ENCODE measurements at places on chromosomes 3 and 15.

DNA sequence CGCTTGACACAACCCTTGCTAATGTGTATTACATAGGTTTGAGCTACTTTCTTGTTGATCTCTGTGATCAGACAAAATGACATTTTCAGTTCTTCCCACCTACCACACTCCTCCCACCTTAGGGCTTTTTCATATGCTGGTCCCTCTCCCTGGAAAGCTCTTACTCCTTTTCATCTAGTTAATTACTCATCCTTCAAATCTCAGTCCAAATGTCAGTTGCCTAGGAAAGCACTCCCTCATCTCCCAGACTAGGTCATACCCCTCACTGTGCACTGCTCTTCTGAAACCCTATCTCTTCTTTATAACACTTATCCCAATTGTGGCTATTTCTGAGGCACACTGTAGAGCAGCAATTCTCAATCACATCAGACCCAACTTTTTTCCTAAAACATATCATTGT is 7.3 kb downstream of the ZNF106 start:
- DNase-seq: no peak

DNA sequence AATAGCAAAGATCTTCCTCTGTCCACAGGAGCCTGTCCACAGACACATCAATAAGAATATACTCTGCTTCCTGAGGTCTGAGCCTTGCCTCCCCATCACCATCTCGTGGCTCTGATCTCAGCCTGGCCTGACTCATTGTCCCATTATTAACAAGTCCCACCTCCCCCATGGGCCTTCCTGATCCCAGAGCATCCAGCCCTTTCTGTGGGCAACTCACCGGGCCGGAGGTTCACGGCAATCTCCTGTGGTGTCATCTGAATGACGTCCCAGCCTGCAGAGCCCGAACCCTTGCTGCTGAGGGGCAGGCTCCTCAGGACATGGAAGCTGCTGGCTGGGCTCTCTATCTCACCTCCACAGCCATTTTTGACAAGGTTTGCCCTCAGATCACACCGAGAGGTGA is 28.1 kb downstream of the ITGB5 start:
- DNase-seq: peak; percentile 93

DNA sequence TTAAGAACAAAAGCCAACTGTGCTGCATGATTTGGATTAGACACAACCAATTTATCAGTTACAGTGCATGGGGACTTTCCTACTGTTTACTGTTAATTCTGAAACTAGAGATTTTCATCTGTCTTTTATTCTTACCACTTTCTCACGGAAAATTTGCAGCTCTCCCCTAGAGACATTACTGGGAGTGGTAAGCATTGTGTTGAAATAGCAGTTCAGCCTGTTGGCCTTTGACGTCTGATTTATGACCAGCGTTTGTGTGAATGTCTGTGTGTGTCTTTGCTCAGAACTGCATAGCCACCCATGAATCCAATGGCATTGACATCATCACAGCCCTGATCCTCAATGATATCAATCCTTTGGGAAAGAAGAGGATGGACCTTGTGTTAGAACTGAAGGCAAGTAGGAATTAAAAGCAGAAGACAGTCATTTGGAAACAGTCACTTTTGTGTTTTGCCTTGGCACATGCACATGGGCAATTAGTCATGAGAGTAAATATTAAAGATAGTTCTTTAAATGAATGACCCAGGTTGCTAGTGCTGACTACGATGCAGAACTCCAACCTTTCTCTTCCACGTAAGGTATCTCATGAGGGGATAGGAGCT is 202.2 kb upstream of the BHLHE40 start:
- DNase-seq: no peak

- DNase-seq: no peak
Observed at GRCh38 chr3:187750006-187750512, 4.8 kb upstream of the BCL6 start.

DNA sequence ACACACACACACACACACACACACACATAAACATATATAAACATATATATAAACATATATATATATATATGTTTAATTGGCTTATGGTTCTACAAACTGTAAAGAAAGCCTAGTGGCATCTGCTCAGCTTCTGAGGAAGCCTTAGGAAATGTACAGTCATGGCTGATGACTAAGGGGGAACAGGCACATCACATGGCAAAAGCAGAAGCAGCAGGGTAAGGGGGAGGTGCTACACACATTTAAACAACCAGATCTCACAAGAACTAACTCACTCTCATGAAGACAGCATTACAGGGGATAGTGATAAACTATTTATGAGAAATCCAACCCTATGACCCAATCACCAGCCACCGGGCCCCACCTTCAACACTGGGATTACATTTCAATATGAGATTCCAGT is 922.9 kb downstream of the SI start:
- DNase-seq: no peak

- no peak for DNase-seq
Observed at GRCh38 chr3:143731776-143732175, 116.5 kb downstream of the SLC9A9 start.

GRCh38 chr15:101060576-101061551 is 141.7 kb downstream of the LRRK1 start:
- no peak for DNase-seq

- no peak for DNase-seq
Observed at GRCh38 chr3:116809208-116809607, 99.6 kb downstream of the TUSC7 start.

- peak; percentile 83 for DNase-seq
Observed at GRCh38 chr3:122382888-122383666, at the start of gene MIX23. Gene MIX23 (minus strand): TSS chr3:122383231. CDS start chr3:122383224, 7 bp downstream.

- no peak for DNase-seq
Observed at GRCh38 chr15:47824147-47824546, 106.8 kb downstream of the SEMA6D start.
